ENCODE measurements at places on chromosomes 1 and 21.

- no peak for DNase-seq
Measured at GRCh38 chr1:189678779-189679178, 798.9 kb downstream of the BRINP3 start.

- no peak for DNase-seq
Measured at GRCh38 chr1:80896781-80897356, 903.9 kb upstream of the ADGRL2 start.

DNA sequence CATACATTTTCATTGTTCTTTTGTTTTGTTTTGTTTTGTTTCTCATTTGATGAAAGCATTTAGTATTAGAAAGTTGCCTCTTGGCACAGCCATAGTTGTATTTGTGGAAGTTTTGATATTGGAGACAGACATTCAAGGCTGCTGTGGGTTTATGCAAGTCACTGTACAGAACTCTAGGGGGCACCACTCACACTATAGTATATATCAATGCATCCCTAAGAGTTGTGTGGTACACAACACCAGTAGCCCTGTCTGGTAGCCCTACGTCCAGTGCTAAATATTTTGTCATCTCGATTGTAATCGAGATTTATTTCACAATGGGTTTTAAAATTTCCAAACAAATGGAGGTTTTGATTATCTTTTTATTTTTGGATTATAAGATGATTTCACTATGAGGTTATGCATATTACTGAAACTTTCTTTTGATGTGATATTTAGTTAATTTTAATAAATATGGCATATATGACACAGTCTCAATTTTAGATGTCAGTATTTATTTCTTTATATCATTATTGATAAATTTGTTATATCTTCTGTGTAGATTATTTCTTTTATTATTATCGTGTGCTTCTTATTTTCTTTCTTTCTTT, 112.2 kb downstream of the NR5A2 start:
- DNase-seq = no peak

GRCh38 chr1:18575620-18576019, 55.0 kb upstream of the PAX7 start:
- DNase-seq = peak; percentile 29

DNA sequence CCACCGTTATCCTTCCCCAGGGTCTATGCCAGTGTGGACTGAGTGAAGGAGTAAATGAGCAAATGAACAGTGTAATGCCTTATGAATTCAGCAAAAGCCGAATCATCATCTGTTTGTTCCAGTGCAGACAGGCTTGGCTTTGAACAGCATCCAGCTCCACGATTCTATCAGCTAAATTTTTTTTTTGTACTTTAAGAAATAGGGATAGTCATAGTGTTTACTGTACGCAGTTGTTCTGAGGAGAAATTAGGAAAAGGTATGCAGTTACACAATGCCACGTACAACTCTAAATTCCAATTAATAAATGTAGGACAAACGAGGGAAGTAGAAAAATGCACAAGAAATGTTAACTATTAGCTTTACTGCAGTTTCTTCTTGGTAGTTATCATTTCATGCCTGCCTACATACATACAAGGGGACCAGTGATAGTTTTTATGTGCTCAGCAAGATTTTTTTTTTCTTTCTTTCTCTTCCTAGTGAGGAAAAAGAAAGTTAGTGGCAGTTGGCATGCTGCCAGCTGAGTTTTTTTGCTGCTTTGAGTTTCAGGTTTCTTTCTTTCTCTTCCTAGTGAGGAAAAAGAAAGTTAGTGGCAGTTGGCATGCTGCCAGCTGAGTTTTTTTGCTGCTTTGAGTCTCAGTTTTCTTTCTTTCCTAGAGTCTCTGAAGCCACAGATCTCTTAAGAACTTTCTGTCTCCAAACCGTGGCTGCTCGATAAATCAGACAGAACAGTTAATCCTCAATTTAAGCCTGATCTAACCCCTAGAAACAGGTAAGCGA, at the start of gene IFI44L:
TSS of gene IFI44L (plus strand) at position 646 of the 777 bp plus-strand sequence. CDS start 7,468 bp downstream, outside the sequence.
- DNase-seq = peak; percentile 29

- DNase-seq = no peak
Measured at GRCh38 chr1:109801791-109802135, 38.0 kb upstream of the EPS8L3 start.

GRCh38 chr1:27686223-27686990, 14.4 kb upstream of the IFI6 start:
- DNase-seq = no peak

DNA sequence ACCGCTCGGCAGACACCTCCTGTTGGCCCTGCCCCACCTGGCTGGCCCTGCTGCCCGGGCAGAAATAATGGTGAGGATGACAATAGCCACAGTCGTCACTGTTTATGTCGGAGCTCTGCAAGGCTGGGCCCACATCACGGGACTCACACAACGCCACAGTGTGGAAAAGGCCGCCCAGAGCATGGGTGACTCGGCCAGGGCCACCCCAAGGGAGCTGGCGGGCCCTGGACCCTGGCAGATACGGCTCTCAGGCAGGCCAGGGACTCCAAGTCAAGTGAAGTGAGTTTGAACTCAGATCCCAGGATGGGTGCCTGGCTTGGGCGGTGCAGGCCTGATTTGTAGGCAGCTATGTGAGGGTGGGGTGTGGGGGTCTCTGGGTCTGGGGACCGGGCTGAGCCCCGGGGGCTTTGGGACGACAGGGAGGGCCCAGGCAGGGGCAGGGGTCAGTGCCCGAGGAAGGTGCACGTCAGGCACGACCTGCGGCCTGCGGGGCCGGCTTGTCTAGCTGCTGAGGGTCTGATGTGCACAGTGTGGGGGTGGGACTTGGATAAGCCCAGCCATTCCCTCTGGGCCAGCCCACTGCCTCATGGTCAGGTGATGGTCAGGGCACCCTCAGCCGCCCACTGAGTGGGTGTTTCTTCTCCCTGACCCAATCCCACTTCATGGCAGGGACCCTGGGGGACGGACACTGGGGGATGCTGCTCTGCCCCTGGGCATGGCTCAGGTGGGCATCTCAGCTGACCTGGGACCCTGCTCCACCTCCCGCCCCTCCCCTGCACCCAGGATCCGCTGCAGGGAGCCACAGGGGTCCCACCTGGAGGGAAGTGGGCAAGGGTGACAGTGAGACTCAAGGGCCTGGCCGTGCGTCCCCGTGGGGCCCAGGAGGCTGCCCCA, 1.0 kb downstream of the RNF223 start:
- no peak for DNase-seq

GRCh38 chr1:22925111-22925510, 47.6 kb downstream of the LACTBL1 start:
- DNase-seq = no peak

- no peak for DNase-seq
Measured at GRCh38 chr1:60059468-60059867, 14.1 kb downstream of the C1orf87 start.

DNA sequence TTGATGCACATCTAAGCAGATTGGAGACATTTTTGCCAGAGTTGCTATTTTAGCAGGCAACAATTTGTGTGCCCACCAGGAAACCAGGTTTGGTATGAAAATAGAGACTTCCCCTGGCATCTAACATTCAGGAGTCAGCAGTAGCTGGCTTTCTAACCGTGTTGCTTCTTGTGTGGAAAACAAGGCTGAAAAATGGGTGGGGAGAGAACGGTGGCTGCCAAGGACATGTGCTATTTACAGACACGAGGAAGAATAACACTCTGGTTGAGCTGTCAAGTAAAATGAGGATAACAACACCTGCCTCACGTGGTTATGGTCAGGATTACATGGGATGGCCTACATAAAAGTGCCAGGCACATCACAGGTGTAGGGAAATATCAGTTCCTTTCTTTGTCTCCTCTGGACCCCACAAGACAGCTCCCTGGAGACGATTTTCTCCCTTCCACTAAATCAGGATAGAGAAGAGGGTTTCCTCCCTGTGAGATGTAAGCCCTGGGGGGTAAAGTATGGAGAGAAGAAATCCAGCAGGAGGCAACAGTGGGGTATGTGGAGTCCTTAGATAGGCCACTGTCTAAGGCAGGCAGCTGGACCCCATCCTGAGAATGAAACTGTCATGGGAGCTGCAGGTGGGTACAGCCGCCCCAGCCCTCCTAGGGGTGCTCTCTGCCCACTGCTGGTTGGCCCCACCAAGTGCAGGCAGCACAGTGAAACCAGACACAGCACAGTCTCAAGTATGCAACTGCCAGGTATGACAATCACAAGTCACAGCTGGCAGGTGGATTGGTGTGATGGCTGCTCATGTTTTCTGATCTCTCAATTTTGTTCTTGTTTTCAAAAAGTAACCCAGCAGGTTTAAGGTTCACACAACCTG, 80.3 kb downstream of the TENT5C start:
- no peak for DNase-seq

- DNase-seq = no peak
Measured at GRCh38 chr1:85146972-85147359, 53.9 kb downstream of the SYDE2 start.

DNA sequence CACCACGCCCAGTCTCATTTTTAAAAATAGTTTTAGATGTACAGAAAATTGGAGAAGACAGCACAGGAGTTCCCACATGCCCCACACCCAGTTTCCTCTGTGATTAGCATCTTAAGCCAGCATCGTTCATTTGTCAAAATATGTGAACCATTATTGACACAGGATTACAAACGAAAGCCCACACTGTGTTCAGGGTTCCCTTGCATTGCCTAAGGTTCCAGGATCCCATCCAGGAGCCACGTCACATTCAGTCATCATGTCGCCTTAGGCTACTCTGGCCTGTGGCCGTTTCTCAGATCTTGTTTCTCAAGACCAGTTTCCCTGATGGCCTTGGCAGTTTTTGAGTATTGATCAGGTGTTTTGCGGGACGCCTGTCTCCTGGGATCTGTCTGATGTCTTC, 34.7 kb upstream of the TNFRSF1B start:
- DNase-seq = no peak

DNA sequence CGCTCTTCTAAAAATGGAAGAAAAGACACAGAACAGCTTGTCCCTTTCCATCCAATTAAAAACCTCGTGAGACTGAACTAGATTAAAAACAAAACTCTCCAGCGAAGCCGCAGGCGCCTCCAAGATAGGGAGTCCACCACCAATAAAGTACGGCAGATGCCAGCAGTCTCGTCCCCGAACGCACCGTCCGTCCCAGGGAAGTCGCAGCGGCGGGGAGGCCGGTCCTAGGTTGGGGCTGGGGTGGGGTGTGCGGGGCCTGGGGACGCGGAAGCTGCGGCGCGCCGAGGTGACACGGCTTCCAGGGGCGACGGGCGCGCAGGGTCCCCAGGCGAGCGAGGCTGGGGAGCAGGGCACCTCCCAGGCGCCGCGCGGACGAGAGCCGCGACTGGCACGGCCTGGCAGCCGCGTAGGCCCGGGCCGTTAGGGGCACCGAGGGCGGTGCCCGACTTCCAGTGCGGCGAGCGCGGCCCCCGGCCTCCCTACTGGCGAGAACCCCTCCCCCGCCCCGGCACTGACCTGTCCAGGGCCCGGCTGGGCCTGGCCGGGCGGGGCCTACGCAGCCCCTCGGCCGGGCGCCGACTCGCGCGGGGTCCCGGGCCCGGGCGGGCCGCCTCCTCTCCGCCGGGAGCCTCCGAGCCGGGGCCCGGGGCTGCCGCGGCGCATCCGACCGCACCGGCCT, 28.3 kb upstream of the A3GALT2 start:
- peak; percentile 21 for DNase-seq

DNA sequence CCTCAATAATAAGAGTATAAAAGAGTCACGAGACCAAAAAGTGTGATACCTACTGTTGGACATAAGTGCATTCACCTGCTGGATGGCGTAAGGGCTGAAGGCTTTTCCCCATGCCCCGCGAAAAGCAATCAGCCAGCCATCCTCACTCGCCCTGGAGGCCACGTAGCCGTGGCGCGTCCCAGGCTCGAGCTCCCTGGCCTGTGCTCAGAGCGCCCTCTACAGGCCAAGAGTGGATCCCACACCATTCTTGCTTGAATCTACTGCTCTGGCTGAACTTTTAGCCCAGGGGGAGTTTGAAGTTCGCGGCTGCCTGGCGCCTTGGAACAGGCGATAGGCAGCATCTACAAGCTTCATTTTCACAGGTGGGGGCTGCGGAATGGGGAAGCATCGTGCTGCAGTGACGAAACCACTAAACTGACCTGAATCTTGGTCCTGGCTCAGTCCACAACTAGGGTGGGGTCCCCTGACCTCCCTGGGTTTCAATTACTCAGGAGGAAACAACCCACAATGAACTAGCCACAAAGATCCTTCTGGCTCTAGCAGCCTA, 70.3 kb upstream of the SERBP1 start:
- DNase-seq = peak; percentile 76

DNA sequence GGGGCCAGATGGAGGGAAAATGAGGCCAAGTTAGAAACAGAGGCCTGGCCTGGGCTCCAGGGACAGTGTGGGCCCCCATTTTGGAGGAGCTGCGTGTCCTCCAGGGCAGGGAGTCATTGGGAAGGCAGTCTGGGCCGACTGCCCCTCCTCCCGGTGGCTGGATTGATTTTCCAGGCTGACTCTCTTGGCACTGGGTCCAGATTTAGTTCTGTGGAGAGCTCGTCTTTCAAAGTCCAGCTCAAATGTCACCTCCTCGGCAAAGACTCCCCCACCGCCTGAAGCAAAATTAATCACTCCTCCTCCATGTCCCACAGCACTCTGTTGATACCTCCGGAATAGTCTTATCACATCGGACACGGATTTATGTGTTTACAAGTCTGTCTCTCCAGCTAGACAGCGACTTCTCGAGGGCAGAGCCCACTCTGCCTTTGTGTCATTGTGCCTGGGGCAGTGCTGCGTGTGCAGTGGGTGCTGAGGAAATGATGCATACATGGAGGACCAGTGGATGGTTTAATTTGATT, 175.1 kb downstream of the CAMTA1 start:
- DNase-seq = no peak

DNA sequence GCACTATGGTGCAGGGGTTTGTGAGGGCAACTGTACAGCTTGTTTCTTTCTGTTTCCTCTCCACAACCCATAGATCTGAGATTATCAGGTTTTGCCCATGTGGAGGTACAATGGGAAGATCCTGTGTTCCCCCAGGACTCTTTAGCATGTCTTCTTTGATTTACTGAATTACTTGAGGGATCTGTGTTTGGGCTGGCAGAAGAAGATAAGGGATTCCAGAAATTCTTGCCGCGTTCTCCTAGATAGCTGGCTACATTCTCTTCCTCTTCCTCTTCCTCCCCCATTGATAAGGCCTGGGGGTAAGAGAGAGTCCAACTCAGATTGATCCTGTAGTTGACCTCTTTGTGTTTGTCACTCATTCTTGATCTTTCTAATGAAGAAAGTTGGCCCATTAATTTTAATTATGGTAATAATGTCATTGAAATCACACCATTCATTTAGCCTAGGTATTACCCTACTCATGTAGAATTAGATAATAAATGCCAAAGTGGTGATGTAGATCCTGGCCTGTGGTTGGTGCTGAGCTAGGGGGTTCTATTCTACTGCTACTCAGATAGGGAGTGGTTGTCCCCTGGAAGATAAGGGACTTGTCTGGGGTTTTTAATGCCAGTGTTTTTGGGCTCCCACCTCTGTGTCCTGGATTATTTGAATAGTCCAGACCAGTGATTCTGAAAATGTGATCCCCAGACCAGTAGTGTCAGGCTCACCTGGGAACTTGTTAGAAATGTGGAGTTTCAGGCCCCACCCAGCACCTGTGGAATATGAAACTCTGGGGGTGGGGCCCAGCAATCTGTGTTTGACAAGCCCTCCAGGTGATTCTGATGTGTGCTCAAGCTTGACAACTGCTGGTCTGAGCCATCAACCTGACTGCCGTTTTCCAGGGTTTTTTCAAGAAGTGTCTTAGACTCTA, 122.2 kb downstream of the NOS1AP start:
- no peak for DNase-seq

Data from effector CD4-positive, alpha-beta T cell (primary cell).